ENCODE measurements at places on chromosomes 16 and 17. TPM values are rescaled to one million over a fixed set of nuclear protein-coding genes. Genes with fewer than 3 reads are reported as not detected.

VTN gene
- 36.9 TPM for total RNA-seq

ZNF821 gene
- 2.5 TPM for total RNA-seq

GPR139 gene
- total RNA-seq = not detected

GAS2L2 gene
- 0.27 TPM for total RNA-seq

CRK gene
- total RNA-seq = 43.9 TPM

SCGB1C2 gene
- not detected for total RNA-seq

NPIPA7 gene
- 3.0 TPM for total RNA-seq

NPIPA1 gene
- 45.3 TPM for total RNA-seq

P2RX5 gene
- total RNA-seq = 19.4 TPM

CES3 gene
- 0.78 TPM for total RNA-seq

HMOX2 gene
- 126 TPM for total RNA-seq

FOXL1 gene
- 0.60 TPM for total RNA-seq

CLDN6 gene
- total RNA-seq = not detected

SLC5A10 gene
- total RNA-seq = not detected

SMIM36 gene
- not detected for total RNA-seq

PLA2G10 gene
- total RNA-seq = not detected

CIBAR2 gene
- not detected for total RNA-seq

CD19 gene
- total RNA-seq = not detected

CD300LG gene
- 16.6 TPM for total RNA-seq

RDM1 gene
- total RNA-seq = not detected

JPH3 gene
- not detected for total RNA-seq

CD300E gene
- 0.46 TPM for total RNA-seq

CMTM2 gene
- total RNA-seq = 0.35 TPM

ATP6V0A1 gene
- 31.1 TPM for total RNA-seq

OR4D2 gene
- not detected for total RNA-seq

SLC52A1 gene
- not detected for total RNA-seq

RUNDC3A gene
- 0.49 TPM for total RNA-seq

TP53TG3F gene
- total RNA-seq = not detected

SMG6 gene
- total RNA-seq = 21.0 TPM

GEMIN4 gene
- 12.6 TPM for total RNA-seq

All from Right ventricle myocardium inferior (tissue), 1 donor.